ENCODE measurements at places on chromosomes 16 and 17.

GRCh38 chr17:48907713-48908046 lies 527 bp upstream of the UBE2Z start:
- no peak for DNase-seq

DNA sequence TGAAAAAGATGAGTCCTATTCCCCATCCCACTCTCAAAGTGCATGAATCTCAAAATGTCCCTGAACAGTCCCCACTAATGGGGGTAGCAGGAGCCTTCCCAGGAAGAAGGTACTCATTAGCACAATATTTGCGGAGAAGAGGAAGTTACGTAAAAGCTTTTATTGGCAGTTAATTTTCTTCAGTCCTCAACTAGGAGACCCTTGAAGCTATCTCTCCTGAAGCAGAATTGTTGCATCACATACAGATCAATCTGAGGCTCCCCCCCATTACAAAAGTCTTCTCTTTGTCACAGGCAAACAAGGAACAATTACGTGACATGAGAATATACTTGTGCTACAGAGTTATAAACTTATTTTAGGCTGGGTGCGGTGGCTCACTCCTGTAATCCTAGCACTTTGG lies 14.2 kb downstream of the SLFN12L start:
- no peak for DNase-seq

- no peak for DNase-seq
These were observed 86.9 kb upstream of the CBX4 start for GRCh38 chr17:79926142-79926604.

DNA sequence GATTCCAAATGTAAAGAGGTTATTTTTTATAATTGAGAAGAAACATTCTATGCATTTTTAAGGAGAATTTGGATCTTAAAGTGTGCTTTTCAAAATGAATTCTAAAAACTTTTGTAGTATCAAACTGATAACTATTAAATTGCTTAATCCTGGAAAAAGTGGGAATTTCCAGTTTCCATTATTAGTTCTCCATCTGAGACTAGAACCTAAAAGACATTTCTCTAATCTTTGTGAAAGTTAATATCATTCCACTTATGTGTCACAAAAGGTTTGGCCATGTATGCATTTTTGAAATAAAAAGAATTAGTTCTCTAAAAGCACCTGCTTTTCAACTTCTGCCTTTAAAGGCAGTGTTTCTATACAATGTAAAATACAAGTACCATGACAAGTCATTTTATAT lies 155.0 kb downstream of the BCAS3 start:
- DNase-seq = no peak

- DNase-seq = no peak
These were observed 36.2 kb downstream of the ASPA start for GRCh38 chr17:3511852-3512504.

GRCh38 chr16:17235147-17235815 lies 235.5 kb downstream of the XYLT1 start:
- no peak for DNase-seq

DNA sequence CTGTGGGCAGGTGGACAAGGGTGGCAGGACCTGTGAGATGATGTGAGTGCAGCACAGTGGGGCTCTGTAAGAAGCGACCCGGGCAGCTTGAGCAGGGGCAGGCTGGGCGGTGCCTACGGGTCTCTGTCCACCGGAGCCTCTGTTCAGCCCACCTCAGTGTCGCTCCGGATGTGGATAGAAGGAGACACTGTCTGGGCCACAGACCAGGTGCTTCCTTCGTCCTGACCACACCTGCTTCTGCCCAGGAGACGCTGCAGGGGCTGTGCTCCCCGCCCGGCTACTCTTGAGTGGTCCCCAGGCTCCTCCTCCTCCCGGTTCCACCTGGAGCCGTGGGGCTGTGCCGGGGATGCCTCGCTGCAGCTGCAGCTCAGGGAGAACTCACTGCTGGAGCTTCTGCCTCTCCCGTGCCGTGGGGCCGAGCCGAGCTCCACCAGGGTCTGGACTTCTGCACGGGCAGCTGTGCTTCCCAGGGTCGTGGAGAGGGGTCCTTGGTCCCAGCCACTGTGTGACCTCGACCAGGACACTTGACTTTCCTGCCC lies 21.5 kb downstream of the METRNL start:
- DNase-seq = no peak

- no peak for DNase-seq
These were observed 203.3 kb upstream of the TBX2 start for GRCh38 chr17:61196302-61196704.

DNA sequence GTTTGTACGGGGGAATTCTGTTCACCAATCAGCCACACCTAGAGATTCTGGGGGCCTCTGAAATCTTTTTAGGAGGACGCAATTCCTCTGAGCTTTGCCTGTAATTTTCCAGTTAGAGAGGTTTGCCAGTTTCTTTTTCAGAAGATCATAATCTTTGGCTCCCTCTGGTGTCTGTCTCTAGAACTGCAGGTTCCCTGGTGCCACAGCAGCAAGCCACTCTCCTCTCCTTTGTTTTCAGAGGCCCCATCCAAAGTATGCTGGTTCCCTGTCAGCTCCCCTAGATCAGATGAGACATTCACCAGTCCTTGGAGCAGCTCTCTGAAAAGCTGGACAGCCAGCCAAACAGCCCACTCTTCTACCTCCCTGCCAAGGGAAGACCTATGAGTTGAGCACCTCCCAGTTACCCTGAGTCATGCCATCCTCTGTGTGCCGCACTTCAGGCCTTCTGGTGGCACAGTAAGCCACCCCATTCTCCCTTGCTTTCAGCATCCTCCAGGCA lies 36.1 kb downstream of the RNF112 start:
- peak; percentile 52 for DNase-seq

DNA sequence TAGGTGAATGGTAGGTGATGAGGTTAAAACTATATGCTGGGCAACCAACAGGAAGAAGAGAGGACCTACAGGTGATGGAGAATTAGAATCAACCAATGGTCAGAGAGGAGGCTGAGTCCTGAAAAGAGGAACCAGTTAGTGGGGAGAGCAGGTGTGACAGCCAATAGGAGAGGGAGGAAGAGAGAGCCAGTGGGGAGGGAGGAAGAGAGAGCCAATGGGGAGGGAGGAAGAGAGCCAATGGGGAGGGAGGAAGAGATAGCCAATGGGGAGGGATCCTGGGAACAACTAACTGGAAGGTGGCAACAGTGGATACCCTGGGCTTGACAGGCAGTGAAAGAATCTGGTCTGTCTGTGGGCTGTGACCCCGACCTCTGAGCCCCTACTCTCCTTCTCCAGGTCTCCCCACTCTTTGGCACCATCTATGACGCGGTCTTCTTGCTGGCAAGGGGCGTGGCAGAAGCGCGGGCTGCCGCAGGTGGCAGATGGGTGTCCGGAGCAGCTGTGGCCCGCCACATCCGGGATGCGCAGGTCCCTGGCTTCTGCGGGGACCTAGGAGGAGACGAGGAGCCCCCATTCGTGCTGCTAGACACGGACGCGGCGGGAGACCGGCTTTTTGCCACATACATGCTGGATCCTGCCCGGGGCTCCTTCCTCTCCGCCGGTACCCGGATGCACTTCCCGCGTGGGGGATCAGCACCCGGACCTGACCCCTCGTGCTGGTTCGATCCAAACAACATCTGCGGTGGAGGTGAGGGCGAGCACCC lies 3.7 kb downstream of the GUCY2D start:
- DNase-seq = no peak

- no peak for DNase-seq
These were observed 979 bp downstream of the ABHD15 start for GRCh38 chr17:29565643-29566472.

DNA sequence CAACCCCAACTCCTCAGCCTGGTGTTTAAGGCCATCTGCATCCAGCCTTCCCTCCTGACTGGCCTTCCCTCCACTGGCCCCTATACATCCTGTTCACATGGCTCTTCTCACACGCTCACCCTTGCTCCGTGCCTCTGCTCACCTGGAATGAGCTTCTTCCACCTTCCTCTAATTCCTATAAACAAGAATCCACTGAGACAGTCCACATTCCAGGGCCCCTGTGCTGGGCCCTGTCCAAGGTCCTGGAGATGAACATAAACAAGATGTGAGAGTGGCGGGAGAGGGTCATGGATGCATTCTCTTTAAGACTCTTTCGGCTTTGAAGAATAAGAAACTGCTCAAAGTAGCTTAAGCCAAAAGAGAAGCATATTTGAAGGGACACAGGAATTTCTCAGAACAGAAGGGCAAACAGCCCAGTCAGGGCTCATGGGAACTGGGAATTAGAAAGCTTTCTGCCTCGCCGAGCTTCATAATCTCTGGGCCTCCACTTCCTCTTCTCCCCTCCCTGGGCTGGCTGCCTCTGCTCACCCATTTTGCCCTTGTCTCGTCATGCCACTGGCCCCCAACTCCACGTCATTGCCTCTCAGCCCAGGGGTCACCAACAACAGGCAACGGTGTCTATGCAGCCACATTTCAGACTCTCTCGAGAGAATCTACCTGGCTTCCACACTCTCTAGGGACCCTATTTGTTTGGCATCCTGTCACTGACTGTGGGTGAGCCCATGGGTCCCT lies 13.5 kb downstream of the SPPL2C start:
- no peak for DNase-seq

DNA sequence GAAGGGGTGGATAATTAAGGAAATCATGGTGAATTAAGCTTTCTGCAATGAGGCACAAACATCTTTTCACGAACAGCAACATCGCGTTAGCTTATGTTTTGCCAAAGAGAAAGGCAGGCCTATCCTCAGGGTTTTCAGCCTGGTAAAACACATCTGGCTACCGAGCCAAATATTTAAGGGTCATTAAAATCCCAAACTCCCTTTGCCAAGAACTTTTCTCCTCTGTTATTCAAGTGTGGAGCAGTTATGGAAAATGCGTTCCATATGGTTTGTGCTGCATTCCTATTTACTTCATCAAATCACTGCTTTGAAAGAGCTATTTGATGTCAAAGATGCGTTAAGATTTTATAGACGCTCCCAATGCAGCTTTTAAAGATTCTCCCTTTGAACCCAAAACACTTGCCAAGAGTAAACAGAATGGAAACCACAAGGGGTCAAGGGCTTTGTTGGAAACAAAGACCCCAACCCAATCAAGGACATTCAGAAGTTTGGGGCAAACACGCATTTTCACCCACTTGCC lies 308.3 kb upstream of the CDH5 start:
- DNase-seq = no peak

DNA sequence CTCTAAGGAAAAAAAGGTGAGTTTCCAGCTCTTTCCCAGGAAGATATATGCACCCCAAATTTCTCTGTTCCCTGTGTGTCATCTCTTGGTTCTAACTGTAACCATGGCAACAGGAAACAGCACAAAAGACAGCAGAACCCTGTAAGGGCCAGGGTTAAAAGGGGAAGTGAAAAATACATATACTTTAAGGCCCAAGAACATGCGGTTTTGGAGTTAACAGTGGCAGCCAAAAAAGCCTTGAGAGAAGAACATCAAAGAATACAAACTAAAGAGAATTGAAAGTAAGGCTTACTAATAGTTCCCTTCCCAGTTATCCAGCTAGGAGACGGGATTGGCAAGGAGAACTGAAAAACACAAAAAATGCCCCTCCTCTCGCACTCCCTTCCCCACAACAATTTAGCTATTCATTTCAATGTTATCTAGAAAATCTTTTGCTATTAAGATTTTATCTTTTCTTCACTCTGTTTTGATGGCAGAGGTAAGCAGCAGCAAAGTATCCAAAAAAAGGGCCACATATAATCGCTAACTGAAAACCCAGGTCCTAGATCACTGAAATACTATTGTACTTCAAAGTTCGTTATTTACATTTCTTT lies 1.5 kb downstream of the SPOP start:
- DNase-seq = no peak

GRCh38 chr17:75843577-75844529 lies at the start of gene UNC13D:
UNC13D (minus strand) TSS chr17:75844404; CDS start chr17:75844337, 67 bp downstream.
- no peak for DNase-seq

GRCh38 chr16:49556606-49557446 lies 183.2 kb downstream of the C16orf78 start:
- peak; percentile 64 for DNase-seq

DNA sequence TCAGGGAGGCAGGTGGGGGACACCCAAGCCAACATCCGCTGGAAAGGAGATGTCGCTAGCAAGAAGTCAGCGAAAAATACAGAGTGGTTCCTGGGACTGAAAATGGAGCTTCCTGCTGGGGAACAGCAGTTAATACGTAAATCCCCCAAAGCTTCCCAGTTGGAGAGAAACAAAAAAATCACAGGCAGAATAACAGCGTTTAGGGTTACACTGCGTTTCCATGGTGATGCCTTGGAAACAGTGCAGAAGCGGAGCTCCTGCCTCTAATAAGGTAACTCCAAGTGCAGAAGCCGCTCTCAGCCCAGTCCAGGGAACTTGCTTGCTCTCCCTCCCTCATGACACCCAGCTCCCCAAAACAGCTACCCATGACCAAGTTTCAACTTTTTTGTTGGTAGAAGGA lies 73.4 kb downstream of the PLD6 start:
- no peak for DNase-seq

DNA sequence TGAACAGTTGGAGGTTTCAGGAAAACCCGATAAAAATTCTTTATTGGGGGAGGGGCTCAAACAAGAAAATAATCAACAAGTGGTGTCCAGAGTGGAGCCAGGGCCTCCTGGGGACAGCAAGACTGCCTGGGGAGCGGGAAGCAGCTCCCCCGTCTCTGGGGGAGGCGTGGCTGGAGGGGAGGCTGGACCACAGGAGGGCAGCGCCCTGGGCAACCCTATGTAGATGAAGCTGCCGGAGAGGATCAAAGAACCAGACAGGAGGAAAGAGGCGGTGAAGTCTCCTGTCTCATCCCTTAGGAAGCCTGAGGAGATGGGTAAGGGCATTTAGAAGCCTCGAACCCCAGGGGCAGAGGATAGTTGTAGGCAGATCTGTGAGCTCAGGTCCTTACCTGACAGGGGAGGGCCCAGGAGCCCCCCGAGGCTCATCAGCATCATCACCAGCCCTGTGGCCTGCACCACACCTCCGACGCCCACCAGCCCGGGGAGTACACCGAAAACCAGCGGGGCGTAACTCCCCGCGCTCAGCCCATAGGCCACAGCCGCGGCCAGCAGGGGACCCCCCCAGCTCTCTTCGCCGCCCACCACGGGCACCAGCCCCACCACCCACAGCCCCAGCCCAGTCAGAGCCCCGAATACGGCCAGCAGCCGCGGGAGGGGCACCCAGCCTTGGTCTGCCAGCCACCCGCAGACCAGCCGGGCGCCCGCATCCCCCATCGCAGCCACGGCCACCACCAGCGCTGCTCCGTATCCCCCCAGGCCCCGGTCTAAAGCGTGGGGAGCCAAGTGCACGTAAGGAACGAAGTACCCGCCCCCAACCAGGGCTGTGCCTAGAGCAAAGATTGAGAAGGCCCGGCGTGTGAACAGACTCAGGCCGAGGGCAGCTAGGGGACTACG lies 2.0 kb downstream of the SLC16A11 start:
- no peak for DNase-seq

DNA sequence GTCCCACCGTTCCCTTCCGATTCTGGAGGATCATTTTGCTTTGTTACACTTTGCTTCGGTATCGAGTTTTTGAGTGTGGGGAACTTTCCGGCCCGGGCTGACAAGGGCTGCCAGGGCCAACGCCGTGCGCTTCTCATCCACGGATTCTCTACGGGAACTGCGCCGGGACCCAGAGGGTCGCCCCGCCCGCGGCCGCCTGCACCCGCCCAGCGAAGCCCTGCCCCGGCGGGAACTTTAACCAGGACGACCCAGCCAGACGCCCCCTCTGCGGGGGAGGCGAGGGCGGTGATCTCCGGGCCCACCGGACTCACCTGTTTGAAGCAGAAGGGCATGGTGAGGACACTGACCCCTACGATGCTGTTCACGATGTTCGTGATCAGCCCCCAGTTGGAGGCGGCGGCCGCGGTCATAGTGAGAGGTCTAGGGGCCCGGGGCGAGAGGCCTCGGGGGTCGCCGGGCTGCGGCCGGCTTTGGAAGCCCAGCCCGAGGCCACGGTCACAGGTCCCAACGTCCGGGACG lies 536 bp downstream of the SLC38A10 start:
- no peak for DNase-seq

GRCh38 chr17:12826431-12826830 lies 37.1 kb downstream of the ARHGAP44 start:
- DNase-seq = no peak

Data from NCI-H1092 (cell line).